GM23248 (cell line): ENCODE measurements at places on chromosomes 6 and 20. TPM values are rescaled to one million over a fixed set of nuclear protein-coding genes. Genes with fewer than 3 reads are reported as not detected.

GRCh38 chr6:20455251-20455940 is 53.7 kb downstream of the E2F3 start:
- DNase-seq: peak; percentile 38

DNA sequence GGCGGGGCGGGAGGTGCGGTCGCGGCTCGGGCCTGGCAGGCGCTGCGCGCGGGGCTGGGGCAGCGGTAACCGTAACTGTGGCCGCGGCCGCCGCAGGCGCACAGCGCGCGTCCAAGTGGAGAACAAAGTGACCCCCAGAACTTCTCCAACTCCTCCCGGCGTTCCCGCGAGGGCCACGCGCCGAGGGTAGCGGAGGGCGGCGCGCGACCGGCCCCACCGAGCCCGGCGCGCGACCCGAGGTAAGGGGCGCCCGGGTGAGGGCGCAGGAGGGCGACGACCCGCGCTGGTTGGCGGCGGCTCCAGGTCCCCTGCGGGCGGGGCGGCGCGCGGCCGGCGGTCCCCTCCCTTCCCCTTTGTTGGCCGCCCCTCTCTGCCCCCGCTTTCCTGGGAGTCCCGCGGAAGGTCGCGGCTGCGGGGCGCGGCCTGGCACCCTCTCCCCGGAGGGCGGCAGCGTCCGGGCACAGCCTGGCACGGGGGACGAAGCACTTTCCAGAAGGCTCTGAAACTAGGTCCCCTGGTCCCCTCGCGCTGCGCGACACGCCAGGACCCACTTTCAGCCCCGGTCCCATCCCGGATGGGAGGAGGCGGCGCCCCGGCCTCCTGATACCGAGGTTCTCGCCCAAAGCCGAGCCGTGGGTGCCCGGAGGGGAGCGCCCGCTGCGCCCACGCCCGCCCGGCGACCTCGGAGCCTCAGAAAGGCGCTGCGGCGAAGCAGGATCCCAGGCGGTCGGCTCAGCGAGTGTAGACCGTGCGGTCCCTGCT is at the start of gene TIAM2:
TSS of gene TIAM2 (plus strand) at position 62 of the 762 bp plus-strand sequence. CDS start 133,909 bp downstream, outside the sequence.
- DNase-seq: peak; percentile 55

- peak; percentile 90 for DNase-seq
These were observed 198.0 kb downstream of the RNF144B start for GRCh38 chr6:18585032-18585573.

The SLPI gene
- 3.4 and 3.7 TPM in 2 replicates for polyA plus RNA-seq

DNA sequence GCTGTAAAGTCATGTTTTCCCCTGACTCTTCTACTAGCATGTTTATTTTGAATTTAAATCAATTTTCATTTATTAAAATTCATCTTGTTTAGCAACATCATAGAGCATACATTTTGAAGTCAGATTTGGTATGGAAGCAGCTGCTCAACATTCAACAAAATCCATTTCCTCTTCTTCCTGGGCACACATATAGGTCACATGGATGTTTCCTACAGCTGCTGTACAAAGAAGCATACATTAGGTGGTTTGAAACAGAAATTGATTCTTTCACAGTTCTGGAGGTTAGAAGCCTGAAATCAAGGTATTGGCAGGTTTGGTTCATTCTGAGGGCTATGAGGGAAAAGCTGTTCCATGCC is 495.2 kb downstream of the RFPL4B start:
- no peak for DNase-seq

DNA sequence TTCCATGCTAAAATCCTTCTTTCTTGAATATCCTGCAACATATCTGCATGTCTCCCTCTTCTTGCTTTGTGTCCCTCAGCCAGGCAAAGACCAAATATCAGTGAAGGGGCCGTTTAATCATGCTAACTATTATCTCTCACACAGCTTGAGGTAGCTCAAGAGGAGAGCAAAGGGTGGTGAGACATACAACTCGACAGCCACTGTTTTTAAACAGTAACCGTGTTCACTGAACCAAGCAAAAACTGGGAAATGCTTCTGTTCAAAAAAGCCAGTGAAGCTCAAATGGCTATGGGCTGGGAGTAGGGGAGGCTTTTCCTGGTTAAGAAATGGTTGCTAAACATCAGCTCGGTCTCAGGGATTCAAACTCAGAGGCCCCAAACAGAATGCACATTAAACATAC is 83.4 kb downstream of the MAP7 start:
- DNase-seq: no peak
